Heart right ventricle (tissue), 16 donors: ENCODE measurements at places on chromosomes 1 and 21.

DNA sequence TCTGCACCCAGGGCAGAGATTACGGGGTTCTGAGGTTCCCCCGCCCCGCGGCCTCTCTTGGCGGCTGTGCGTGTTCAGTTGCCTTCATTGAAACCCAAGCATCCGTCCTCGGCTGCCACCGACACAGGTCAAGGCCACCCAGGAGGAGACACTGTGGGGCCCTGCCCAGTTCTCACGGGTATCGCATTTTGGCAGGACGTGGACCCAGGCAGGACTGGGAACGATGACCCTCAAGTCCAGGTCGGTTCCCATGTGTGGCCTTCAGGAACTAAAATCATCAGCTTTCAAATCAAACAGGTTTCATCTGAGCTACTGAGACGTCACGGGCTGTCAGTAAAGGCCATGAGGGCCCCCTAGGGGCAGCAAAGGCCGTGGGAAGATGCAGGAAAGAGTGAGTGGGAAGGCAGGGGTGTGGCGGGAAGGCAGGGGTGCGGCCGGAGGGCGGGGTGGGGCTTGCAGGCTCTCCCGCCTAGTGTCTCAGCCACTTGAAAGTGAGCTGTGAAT is 7.0 kb upstream of the C1orf174 start:
- no peak for DNase-seq

DNA sequence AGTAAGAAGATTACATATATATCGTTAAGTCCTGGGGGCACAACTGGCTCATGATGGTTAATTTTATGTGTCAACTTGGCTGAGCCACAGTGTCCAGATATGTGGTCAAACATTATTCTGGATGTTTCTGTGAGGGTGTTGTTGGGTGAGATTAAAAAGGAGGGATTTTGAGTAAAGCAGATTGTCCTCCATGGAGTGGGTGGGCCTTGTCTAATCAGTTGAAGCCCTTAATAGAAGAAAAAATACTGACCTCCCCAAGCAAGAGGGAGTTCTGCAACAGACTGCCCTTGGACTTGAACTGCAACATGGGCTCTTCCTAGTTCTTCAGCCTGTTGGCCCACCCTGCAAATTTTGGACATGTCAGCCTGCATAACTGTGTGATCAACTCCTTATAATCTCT is 311.6 kb downstream of the RPS6KC1 start:
- no peak for DNase-seq

DNA sequence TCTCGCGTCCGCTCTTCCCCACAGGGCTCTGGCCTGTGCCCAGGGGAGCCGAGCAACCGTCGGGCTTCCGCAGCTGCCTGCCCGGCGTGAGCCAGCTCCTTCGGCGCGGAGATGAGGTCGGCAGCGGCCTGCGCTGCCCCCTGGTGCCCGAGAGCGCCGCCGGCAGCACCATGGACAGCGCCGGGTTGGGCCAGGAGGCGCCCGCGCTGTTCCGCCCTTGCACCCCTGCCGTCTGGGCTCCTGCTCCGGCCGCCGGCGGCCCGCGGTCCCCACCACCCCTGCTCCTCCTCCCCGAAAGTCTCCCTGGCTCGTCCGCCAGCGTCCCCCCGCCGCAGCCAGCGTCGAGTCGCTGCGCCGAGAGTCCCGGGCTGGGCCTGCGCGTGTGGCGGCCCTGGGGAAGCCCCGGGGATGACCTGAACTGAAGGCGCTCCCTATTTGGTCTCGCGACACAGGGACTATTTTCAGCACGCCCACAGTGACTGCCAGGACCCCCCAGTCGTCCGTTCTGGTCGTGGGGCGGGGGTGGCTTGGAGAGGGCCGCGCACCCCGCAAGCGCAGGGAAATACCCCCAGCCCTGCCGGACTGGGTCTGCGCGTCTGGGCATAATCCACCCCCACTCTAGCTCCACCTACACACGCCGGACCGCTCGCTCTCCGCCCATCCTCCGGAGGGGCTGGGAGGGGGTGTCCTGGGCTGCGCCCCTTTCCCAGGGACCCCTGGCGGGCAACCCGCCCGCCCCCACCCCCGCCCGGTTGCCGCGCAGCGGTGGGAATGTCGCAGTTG is 1.3 kb downstream of the HES3 start:
- peak; percentile 65 for DNase-seq

- DNase-seq = peak; percentile 75
Observed at GRCh38 chr1:208207388-208208131, 36.6 kb downstream of the PLXNA2 start.
